Stimulated activated CD4-positive, alpha-beta T cell treated with anti-CD3 and anti-CD28 coated beads, Interleukin-15, amount 100 ng/mL, for 1 hour (primary cell): ENCODE measurements at places on chromosomes 1 and 21.

DNA sequence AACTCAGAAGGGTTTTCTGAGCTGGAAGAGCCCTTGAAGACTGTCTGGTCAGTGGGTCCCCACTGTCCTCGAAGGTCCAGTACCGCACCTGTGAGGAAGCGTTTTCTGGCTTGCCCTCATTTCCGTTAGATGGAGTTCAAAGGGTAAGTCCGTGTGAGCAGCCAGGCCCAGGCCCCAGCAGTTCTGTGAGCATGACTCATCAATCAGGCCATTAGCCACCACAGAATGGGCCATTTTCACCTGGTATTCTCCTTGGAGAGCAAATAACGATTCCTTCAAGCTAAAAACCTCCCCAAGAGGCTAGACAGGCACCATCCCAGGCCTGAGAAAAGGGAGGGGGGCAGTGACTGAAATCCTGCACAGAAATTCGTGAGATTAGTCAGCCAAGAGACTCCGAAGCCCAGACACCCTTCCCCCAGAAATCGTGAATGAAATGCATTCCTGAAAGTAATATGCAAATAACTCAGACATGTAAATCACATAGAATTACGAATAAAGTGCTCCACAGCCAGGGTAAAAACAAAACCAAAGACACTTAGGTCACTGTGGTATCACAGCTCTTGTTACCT, 66.0 kb downstream of the BCAR3 start:
- no peak for DNase-seq

DNA sequence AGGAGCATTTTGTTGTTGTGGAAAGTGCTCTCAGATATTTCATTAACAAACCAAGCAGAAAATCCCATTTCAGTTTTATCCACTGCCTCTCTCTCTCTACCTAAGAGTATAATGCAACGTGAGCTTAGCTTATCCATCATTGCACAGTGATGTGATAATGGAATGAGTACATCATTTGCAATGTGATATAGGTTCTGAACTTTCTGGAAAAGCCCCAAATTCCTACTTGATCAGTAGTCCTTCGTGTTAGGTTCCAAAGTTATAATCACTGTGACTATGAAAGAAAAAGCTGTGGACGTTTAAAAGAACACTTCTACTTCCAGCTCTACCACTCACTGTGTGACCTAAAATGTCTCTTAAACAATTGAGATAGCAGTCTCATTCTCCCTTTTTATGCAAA, 76.4 kb upstream of the PRMT6 start:
- no peak for DNase-seq

GRCh38 chr1:205454903-205455335, 926 bp downstream of the BLACAT1 start:
- DNase-seq: no peak

- no peak for DNase-seq
Observed at GRCh38 chr1:3711780-3712451, 40.3 kb upstream of the CCDC27 start.

DNA sequence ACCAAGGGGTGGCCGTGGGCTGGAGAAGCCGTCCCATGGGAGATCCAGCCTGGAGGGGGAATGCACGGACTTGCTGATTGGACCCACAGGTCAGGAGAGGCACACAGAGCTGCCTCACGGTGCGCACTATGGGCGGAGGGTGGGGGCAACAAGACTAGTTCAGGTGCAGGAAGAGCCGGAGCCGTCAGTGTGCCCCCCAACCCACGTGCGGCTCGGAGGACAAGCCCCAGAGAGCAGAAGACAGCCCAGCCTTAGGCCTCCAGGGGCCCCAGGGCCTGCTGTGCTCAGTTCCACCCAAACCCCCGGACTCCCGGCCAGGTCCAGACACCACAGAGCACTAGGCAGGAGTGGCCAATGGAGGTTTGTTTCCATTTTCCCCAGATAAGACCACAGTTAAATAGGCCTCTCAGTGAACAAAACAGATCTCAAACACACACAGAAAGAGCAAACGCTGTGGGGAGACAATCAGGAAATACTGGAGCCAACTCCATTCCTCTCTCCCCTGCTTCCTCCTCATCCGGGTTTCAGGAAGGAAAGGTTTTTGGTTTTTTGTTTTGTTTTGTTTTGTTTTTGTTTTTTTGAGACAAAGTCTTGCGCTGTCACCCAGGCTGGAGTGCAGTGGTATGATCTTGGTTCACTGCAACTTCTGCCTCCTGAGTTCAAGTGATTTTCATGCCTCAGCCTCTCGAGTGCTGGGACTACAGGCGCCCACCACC, 84.2 kb downstream of the ADSS2 start:
- no peak for DNase-seq

DNA sequence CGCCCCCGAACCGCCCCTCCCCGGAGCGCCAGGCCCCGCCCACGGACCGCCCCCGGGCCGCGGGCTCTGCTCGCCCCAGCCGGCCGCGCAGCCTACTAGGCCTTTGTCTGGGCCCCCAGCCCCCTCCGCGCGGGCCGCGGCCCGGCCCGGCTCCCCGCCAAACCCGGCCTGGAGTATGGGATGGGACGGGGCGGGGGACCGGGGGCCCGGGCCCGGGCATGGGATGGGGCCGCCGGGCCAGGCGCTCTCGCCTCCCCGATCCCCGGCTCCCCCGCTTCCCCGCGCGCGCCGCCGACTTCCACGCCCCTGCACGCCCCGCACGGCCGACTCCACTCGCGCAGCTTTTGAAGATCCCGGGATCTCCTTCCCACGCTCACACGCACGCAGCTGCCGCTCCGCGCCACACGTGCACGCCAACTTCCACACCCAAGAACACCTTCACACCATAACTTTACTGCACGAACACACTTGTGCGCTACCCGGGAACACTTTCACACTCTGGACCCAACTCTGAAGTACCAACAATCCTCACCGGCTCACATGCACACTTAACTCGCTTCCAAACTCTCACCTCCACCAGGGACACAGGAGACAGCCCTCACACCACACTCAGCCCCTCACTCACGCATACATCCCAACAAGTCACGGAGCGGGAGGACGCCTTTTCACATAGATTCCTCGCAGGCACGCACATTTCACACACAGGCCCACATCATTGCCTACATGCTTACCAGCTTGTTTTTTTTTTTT, 437 bp upstream of the HSPG2 start:
- peak; percentile 58 for DNase-seq

GRCh38 chr1:208686592-208686991, 442.4 kb upstream of the PLXNA2 start:
- DNase-seq: no peak

DNA sequence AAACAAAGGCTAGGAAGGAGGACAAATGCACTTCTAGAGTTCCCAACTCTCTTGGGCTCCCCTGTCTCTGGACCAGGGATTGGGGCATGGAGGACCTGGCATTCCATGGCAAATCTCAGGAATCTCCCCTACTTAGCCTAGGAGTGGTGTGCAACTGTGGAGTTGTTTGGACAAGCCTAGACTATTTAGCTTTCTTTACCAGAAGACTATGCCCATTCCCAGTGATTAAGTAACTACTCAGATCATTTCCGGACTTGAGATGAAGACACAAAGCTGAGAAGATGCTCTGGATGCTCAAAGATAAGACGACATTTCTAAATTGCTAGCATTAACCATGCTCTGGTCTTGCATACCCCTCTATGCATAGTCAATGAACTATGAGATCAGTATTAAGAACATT, 13.7 kb upstream of the MARK1 start:
- no peak for DNase-seq

DNA sequence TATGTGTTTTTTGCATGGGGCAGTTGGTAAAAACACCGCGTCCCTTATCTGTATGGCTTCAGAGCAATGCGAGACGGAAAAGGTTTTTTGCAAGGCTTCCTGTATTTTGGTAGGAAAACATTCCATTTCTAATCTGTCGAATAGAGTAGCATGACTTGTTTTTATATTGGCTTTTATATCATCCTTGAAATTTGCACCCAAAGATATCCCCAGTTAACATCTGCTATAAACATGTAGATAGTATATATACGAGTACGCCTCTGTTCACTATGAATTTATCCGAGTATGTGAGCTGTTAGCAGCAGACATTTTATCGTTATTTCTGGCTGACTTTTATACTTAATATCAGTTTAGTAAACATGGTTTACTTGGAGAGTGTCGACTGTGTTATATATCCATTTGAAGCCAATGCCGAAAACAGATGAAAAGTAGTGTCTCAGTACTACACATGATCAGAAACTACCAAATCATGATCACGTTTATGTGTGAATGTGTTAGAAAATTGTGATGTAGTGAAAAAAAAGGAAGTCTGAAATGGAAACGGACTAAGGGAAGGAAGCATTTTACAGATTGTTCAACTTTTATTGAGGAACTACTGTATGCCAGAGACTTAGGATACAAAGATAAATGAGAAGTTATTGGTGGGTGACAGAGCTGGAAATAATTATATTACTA, 1.0 kb downstream of the LEPR start:
- no peak for DNase-seq

- peak; percentile 73 for DNase-seq
Observed at GRCh38 chr1:204791453-204792353, 79.0 kb upstream of the NFASC start.

- no peak for DNase-seq
Observed at GRCh38 chr1:33500547-33500946, 28.1 kb downstream of the ZSCAN20 start.

GRCh38 chr21:28437061-28437460, 555.6 kb downstream of the LTN1 start:
- no peak for DNase-seq

- no peak for DNase-seq
Observed at GRCh38 chr1:164562947-164563520, 4.0 kb downstream of the PBX1 start.

DNA sequence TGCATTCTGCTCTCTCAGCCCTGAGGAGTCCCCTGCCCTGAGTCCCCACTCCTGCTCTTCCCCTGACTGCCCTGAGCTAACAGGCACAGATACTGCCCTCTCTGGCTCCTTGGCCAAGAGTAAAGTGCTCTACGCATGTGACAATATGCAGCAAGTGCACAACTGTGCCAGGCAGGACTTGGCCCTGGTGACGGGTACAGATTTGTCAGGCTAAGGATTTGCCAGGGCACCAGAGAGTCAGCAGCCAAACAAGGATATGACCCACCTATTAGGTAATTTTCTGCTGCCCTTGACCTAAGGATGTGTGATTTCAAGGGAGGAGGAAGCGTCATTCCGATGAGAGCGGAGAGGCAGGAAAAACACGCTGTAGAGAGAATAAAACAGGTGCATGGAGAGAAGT, 339.0 kb downstream of the PTPRU start:
- no peak for DNase-seq

GRCh38 chr1:173356191-173356762, 120.9 kb upstream of the PRDX6 start:
- no peak for DNase-seq

- no peak for DNase-seq
Observed at GRCh38 chr21:35227786-35228185, 178.7 kb upstream of the RUNX1 start.

- DNase-seq: no peak
Observed at GRCh38 chr21:20999659-21000058, 1.4 kb downstream of the NCAM2 start.

DNA sequence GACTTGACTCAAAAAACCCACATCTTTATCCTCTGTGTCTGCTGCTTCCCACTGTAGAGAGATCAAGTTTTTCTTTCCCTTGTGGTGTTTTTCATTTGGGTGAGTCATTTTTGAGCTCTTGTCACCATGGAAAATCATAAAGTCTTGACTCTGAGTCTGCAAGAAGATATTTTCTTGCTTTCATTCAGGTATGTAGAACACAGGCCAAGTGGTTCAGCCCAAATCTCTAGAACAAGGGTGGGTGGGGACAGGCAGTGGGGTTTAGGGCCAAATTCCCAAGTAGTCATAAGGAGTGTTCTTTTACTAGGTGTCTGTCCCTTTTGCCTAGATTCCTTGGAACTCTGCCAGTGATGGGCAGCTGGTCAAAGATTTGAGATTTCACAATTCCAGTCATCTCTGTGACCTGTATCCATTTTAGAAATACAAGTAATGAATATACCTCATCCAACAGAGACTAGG, 21.5 kb upstream of the ARHGAP29 start:
- no peak for DNase-seq

DNA sequence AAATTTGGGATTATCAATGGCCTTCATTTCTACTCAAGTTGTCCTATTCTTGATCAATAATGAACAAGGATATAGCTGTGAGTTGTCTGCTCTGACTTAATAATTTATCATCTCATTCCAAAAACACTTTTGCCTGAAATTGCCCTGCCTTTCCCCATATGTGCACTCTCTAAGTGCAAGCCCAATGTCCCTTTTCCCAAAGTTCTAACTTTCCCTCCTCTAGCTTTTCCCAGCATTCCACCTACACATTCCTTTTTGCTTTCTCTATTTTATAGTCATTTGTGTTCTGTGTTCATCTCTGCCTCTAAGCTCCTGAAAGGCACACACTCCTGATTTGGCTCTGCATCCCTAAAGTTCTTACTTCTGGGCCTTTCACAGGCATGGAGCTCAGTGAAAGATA, 34.7 kb downstream of the SUSD4 start:
- DNase-seq: no peak

- no peak for DNase-seq
Observed at GRCh38 chr1:226610671-226611070, 62.1 kb downstream of the STUM start.

GRCh38 chr1:167899253-167899681, 14.7 kb downstream of the ADCY10 start:
- no peak for DNase-seq

DNA sequence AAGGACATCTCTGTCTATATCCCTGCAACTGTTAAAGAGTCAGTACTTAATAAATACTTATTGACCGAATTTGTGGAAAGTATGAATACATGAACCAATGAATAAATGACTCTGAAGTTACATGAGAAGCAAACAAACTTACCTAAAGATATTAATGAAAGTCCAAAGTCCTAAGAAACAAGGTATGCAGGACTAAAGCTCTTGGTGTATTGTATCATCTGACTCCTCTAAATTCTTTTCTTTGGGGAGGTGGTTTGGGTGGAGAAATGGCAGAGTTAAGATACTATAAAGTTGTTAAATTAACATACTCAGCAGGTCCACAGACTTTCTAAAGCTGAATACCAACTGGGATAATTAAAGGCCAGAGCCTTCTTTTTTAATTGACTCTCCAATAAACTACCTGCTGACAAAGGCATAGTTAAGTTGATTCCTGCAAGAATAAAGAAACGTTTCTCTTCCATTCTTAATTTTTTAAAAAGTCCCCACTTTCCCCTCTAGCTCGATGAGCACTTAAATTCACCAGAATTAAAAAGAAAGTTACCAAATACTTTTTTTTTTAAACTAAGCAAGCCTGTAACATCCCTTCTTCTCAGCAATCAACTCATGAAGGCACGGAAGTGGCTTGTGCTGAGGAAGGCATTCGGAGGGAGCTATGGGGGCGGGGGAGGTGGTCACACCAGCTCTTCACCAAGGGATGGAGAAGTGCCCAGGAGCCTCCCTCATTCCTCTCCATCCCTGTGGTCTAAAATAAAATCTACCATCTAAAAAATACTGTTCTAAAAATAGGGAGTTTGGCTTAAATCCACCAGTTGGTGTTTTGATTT, 61.1 kb downstream of the GADD45A start:
- DNase-seq: no peak

DNA sequence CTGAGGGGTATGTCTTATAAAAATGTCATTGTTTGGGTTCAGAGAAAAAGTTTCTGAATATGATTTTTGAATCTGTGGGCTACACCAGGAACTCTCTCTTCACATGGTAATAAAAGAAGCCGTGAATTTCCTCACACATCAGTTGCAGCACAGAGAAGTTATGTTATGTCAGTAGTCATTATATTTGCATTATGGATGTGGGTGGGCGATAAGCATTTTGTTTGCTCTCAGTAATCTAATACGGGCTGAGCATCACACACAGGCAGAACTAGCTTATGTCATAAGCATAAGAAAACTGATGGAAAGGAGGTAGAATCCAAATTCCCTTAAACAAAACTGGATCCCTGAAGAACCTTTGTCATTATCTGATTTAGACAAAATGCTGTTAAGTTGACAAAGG, 70.8 kb downstream of the PRDM2 start:
- DNase-seq: no peak
